ENCODE measurements at places on chromosomes 3 and 15.

DNA sequence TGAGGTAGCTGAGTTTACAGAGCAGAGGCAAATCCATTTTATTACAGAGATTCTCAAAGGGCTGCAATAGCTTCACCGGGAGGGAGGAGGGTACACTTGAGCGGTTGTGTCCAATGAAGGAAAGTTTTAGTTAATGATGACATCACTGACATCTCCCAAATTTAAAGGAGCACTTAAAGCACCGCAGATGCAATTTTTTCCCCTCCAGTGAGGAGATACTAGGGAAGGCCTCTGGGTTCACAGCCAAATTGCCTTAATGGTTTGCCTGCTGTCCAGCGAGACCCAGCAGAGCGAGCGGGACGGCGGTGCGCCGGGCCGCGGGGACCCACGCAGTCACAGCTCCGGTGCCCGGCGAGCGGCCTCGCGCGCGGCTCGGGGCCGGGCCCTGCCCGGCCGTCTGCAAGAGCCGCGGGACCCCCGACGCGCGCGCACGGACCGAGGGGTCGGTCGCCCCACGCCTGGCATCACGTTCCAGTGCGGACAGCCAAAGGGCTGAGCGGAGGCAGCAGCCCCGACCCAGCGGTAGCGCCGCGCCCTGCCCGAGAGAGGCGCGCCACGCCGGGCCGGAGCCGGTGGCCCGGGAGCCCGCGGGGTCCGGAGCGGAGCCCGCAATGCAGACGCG, 160.5 kb upstream of the CHRNA7 start:
- DNase-seq, result no peak

- DNase-seq, result no peak
These were observed 426 bp downstream of the CBLB start for GRCh38 chr3:105868431-105868741.

- no peak for DNase-seq
These were observed 112.1 kb downstream of the SLCO3A1 start for GRCh38 chr15:91965501-91966193.

- DNase-seq, result no peak
These were observed 7.5 kb upstream of the FAN1 start for GRCh38 chr15:30896211-30896606.

GRCh38 chr3:123871946-123872345, 12.2 kb downstream of the MYLK start:
- DNase-seq, result no peak

GRCh38 chr15:45187894-45188830, at the start of gene SHF:
Gene SHF (minus strand): TSS chr15:45187966. CDS start chr15:45187951, 15 bp downstream.
- DNase-seq, result no peak

- no peak for DNase-seq
These were observed 1.5 kb upstream of the SLC35G2 start for GRCh38 chr3:136817448-136817847.

- DNase-seq, result no peak
These were observed 13.3 kb upstream of the TMEM87A start for GRCh38 chr15:42286445-42287029.

GRCh38 chr3:101926594-101927105, 77.3 kb downstream of the NFKBIZ start:
- no peak for DNase-seq
